ENCODE measurements at places on chromosomes 16 and 17.

DNA sequence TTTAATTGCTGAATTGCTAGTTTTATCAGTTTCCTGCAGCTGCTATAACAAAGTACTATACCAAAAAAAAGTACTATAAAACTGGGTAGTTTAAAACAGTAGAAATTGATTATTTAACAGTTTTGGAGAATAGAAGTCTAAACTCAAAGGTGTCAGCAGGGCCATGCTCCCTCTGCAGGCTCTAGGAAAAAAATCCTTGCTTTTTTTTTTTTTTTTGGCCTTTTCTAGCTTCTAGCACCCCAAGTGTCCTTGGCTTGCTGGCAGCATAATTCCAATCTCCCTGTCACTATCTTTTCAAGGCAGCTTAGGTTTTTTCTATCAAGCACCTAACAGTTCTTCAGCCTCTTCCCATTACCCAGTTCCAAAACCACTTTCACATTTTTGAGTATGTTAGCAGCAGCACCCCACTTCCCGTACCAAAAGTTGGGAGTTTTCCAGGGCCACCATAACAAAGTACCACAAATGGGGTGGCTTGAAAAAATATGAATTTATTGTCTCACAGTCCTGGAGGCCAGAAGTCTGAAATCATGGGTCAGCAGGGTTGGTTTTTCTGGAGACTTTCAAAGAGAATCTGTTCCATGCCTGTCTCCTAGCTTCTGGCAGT lies 37.4 kb downstream of the BPTF start:
- DNase-seq = no peak

- DNase-seq = peak; percentile 47
These were observed 20.2 kb downstream of the CHCT1 start for GRCh38 chr17:60442271-60443173.

DNA sequence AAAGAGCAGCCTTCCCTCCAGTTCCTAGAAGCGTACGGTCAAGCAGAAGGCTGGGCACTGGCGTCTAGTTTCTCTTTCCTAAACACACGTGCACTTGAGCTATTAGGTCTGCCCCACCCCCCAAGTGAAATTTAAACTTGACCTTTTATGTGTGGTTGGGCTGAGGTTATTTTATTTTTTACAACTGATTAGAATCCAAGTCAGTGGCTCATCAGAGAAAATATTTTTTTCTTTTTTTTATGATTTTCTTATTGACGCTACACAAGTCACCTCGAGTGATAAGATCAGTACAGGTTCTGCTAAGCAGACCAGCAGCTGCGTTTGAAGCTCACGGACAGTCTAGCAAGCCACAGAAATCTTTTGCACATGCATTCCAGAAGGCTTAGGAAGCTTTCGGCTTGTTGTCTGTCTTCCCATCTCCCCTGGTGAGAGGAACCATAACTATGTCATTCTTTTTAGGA lies 95.1 kb downstream of the ZFHX3 start:
- no peak for DNase-seq

- no peak for DNase-seq
These were observed 24.5 kb downstream of the GFOD2 start for GRCh38 chr16:67694611-67695010.

- peak; percentile 73 for DNase-seq
These were observed 191.8 kb downstream of the PRKCA start for GRCh38 chr17:66494023-66494803.

DNA sequence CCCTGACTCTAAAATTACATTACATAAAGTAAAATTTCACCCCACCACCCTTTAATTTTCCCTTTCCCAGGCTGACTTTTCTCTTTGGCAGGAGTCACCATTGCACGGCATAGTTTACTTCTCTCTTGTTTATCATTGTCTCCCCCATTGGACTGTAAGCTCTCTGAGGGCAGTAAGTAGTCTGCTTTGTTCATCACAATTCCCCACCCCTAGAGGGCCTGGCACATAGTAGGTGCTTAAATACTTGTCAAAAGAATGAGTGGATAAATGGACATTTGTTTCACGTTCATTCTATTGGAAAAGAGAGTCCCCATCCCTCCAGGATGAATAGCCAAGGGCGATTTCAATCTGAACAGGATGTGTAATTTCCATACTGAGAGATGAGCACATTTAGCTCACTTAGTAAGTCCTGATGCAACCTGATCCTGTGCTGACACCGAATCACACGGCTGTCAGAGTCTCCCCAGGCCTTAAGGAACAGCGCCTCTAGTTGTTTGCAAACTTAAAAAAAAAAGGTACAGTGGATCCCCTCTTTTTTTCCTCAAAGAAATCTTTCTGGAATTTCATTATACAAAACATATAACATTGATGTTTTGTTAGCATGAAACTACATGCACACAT lies 54.0 kb downstream of the AKAP1 start:
- no peak for DNase-seq
